ENCODE measurements at places on chromosomes 3 and 15.

GRCh38 chr15:77670558-77671361, 38.0 kb upstream of the LINGO1 start:
- DNase-seq = no peak

DNA sequence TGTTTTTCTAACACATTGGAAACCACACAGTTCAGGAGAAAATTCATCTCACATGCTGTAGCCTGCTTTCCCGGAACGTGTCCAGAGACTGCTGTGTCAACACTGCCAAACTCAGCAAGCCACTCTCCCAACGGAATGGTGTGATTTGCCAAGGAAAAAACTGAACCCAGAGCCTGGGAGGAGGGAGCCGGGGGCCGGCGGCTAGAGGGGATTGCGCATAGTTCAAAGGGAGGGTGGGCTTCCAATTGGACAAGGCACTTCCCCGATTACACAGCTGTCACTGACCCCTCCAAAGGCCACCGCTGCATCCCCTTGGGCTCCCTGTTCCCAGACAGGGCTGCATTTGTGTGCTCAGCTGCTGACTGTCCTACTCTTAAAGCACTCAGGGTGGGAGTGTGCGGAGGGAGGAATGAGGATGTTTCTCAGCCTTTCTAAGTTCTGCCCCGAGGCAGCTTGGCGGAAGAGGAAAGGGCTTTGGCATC, 256.2 kb downstream of the ZNF621 start:
- peak; percentile 39 for DNase-seq

DNA sequence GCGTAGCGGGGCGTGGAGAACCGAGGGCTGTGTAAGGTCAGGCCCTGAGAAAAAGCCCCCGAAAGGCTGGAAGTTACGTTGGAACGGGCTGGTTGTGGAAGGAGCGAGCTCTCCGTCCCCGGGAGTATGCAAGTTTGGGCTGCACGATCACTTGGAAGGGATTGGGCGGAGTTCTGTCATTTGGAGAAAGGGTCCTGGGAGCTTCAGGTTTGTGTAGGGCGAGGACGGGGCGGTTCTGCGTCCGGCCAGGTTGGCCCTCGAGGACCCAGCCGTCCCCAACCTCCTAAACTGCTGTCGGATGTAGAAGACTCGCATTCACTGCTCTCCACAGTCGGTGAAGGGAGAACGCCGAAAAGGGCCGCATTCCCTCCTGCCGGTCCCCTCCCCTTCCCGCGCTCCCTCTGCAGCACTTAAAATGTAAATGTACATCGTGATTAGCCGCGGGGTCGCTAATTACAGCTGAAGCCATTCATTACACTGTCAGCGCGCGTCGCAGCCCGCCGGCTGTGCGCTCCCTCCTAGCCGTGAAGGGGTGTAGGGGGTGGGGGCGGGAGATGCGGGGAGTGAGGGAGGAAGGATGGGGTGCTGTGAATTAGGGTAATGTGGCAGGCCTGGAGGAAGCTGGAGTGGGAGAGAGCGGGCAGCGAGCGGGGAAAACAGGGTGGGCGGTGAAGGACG, 2.5 kb upstream of the RPP25 start:
- DNase-seq = no peak

DNA sequence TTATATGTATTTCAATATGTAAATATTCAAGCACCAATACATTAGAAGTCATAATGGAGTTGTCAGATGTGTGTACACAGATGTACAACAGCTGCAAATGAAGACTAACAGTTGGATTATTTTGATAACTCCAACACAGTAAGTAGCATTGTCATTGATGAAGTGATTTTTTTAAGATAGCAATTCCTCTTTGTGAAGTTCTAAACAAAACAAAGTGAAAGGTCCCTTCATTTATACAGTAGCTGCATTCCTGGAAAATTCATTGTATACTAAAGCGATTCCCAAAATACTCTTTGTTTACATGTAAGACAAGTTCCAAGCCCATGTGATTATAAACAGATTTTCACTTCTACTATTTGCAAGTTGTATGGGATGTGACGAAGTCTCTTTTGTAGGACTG, 114.7 kb downstream of the B3GALNT1 start:
- DNase-seq = no peak

DNA sequence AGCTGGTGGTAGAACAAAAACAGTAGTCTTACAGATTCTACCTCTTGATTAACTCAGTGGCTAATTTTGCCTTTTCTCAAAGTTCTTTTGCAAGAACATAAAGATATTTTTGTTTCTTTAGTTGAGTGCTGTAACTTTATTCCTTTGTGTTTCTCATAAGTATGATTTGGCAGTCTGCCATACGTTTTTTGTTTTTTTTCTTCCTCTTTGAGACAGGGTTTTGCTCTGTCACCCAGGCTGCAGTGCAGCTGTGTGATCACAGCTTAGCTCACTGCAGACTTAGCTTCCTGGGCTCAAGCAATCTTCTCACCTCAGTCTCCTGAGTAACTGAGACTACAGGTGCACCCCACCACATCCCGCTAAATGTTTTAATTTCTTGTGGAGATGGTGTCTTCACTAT, 22.4 kb downstream of the B3GNT5 start:
- no peak for DNase-seq

GRCh38 chr3:122148941-122149627, 34.4 kb upstream of the CASR start:
- no peak for DNase-seq

DNA sequence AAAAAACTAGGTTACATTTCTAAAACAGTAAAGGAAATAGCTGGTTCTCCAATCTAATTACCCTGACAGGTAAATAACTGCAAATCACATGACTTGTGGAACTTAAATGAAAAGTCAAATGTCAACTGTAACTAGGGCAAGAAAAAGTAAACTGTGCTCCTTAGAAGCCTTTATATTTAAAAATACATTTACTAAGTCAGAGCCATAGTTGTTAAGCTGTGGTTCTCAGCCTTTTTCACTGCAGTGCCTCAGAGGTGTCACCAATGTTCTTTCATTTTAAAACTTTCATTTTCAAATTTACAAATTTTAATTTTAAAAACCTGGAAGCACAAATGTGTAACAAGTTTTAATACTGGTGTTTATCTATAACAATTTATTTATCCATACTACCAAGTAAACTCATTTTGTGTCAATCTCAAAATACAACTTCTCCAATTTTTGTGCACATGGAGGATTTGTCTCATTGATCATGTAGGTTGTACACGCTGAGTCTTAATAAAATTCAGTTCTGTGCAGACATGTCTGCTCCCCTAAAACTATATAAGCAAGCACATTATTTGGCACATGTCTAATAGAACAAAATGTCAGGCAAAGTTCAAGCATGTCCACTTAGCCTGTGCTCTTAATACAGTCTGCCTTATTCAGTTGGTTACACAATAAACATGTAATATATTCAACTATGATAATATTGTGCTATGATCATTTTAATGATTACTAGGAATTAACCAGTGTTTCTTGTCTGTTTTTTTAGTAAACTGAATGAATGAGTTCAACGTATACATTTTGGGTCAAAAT, 70.4 kb downstream of the DLG1 start:
- DNase-seq = no peak

GRCh38 chr15:91224755-91225380, 124.8 kb downstream of the SV2B start:
- DNase-seq = peak; percentile 63

DNA sequence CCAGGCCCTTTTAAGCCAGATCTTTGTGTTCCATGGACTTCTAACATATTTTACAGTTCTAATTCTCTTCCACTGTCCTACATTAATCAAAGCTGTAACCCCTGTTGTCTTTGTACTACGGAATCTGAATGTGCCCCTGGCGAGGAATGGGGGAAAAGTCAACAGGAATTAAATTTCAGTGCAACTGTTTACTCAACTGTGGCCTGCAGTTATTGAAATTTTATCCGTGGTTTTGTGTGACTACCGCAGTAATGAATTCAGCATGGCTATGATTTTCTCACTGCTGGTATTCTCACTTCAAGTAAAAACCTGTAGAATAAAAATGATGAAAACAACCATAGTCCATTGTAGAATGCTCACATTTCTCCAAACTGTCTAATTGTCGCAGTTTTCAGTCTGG, 388.0 kb downstream of the FOXP1 start:
- DNase-seq = no peak

DNA sequence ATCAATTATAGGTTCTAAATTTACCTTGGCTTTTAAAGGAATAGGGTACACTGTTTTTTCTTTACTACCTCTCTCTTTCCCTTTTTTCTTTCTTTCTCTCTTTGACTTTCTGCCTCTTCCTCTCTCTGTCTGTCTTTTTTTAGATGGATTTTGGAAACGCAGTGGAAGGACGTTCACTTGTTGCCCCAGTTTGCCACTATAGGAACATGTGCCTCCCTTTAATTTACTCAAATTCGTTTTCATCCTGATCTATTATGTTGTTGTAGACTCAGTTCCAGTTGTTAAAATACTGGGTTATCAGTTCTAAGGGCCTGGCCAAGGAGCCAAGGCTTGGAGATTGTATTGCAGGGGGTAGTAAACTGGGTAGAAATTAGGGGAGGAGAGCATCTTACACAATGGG, 1.1 kb upstream of the SPINK8 start:
- no peak for DNase-seq

- no peak for DNase-seq
These were observed 29.9 kb downstream of the IL5RA start for GRCh38 chr3:3080309-3080708.

DNA sequence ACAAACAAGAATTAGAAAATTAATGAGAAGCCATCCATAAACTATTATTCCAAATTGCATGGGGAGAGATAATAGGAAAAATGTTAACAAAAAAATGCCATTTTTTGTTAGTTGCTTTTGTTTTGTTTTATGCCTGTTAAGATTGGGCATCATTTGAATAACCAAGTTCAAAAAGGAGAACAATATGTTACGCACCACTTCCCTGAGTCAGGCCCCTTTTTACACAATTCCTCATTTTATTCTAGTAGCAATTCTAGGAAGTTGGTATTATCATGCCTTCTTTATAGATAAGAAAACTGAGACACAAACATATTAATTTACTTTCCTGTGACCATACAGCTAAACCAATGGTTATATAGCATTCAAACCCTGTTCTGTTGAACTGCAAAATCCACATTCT, 736.9 kb upstream of the CCDC54 start:
- DNase-seq = no peak

DNA sequence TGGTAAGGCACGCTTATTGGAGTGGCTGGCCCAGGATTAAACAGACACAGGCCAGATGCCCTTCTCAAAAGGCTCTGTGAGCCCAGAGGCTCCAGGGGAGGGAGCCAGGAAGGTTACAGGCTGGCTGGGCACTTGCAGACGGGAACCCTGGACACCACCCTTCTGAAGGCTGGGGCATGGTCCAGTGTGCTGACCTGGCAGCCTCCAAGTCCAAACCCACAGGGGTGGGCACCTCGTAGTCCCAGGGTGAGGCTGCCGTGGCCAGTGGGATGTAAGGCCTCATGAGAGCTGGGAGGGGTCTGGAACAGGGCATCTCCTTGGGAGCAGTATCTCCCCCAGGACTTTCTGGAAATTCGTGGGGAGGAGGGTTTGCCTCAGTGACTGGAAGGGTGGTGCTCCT, 19.6 kb downstream of the EFCC1 start:
- DNase-seq = no peak

- DNase-seq = peak; percentile 78
These were observed 589 bp downstream of the NEIL1 start for GRCh38 chr15:75347222-75348033.

GRCh38 chr3:183428447-183429211, at the start of gene MCF2L2:
MCF2L2 (minus strand) TSS chr3:183428619; CDS start chr3:183427977, 642 bp downstream.
- peak; percentile 62 for DNase-seq

- no peak for DNase-seq
These were observed 51.9 kb downstream of the SLC41A3 start for GRCh38 chr3:126031981-126032471.

GRCh38 chr15:97114900-97115760, 784.6 kb downstream of the NR2F2 start:
- DNase-seq = no peak

DNA sequence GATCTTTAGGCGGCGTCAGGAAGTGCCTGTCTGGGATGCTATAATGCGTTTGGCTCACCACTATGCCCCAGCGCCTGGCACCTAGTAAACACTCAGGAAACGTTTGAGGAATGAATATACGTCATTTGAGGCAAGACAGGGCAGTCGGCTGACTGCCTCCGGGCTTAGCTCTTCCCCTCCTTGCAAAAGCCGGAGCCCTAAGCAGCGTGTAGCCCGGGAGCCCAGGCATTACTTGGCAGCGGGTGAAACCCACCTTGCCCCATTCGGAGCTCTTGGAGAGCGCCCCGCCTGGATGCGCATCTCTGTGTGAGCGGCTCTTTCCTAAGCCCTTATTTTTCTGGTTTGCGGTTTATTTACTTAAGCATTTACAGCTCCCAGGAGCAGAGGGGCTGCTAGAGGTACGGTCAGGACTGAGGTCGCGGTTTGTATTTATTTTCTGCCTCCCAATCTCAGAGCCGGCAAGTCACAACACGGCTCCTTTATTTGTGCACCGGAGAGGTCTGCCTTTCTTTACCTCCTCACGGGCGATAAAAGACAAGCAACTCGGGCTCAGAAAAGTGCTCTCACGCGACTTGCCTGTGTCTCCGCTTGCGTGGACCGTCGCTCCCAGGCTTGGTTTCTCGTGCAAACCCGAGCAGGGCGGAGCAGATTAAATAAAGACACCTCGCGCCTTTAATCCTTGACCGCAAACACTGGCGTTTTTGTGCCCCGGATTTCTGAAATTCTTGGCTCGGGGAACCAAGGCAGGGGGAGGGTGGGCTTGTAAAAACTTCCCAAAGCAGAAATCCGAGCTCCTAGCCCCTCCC, 737 bp upstream of the ITPR1 start:
- peak; percentile 55 for DNase-seq

GRCh38 chr15:94522125-94522524, 290.8 kb downstream of the MCTP2 start:
- no peak for DNase-seq

DNA sequence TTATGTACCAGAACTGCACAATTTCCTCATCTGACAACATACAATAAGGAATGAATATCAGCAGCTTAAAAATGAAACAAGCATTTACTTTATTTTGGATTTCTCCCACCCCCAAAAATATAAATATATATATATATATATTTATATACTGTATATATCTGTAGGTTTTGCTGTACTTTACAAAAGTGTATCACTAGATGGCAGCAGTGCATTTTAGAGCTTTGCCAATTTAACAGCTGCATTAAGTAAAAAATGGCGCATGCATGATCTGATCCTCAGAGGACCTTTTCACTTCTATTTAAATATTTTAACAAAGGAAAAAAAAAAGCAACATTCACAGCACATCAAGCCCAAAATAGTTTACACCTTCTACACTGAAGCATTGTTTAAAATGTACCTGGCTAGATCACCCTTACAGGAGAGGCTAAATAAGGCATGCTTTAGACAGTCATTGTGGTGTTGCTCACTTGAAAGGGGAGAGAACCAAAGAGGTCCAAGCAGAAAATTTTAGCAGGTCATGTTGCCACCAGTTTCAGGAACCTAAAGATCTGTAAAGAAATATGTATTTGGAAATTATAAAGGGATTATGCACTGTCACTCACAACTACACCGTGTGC, 72.6 kb downstream of the NPTN start:
- peak; percentile 37 for DNase-seq

DNA sequence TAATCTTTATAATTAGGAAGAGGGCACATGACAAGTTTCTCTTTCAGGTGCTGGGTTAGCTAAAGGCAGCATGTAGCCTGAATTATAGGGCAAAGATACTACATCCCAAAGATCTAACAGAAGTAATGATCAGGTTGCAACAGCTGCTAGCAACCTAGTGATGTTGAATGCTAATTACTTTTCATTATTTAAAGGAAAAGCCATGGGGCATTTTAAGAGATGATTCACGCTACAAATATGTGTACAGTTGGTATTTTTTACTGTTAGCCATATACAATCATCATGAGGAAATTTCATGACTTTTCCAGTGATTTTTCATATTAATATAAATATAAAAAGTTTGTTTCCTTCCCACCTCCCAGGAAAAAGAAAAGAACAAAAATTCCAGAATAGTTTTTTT, 43.0 kb downstream of the NEK10 start:
- DNase-seq = peak; percentile 31

GRCh38 chr3:100702082-100702979, 7.0 kb upstream of the TFG start:
- no peak for DNase-seq
